ENCODE measurements at places on chromosomes 7 and 10.

- no peak for DNase-seq
Measured at GRCh38 chr7:47299496-47299895, 282.4 kb downstream of the TNS3 start.

GRCh38 chr7:50908628-50909290, 126.1 kb upstream of the GRB10 start:
- no peak for DNase-seq

GRCh38 chr10:35300063-35300699, 36.1 kb upstream of the CCNY start:
- peak; percentile 26 for DNase-seq

- no peak for DNase-seq
Measured at GRCh38 chr10:18261768-18262231, 121.6 kb downstream of the CACNB2 start.

DNA sequence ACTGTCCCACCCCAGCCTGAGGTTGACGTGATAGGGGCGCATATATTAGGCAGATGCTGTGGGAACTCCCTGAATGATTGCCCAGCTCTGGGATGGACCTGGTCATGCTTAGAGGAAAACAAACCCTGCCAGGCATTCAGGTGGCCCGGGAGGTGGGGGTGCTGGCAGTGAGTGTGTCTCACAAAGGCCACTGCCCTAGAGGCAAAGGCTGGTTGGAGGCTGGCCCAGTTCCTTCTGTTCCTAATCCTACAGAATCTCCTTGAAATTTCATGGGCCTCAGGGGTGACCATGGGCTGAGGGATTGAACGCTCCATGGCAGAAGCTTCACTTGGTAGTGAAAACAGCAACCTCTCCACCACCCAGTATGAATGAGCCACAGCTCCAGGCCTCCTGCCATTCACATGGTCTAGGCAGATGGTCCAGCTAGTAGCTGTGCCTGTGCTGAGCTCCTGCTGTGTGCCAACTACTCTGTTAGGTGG, 25.6 kb downstream of the ADRA2A start:
- no peak for DNase-seq

DNA sequence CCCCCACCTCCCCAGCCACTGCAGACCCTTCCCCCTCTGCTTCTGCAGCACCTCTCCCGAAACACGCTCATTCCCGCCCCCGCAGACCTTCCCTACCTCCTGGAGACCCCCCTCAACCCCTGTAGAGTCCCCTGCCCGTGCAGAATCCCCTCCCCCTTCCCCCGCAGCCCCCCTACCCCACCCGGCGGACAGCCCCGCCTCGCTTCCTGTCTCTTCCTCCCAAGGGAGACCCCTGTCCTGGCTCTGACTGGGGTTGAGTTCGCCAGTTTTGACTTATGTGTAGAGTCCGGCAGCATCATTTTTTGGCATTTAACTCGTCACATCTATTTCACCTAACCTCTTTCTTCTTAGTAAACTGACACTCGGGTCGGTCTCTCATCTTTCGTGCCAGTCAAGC, 54.0 kb downstream of the ALOX5 start:
- no peak for DNase-seq

DNA sequence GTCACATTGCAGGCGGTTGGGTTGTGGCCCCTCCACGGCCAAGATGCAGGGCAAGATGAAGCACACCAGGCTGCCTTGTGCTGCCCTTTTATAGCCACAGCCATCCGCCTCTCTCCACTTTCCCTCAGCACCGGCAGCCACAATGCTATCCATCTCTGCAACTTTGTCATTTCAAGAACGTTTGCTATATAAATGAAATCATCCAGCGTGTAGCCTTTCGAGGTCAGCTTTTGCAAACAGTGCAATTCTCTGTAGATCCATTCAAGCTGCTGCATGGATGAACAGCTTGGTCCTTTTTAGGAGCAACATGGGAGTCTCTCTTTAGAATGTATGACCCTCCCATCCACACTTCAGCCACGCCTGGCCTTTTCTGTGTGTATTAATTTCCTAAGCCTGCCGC, 6.4 kb upstream of the IL15RA start:
- DNase-seq = no peak

GRCh38 chr7:152330827-152331226, 105.0 kb downstream of the KMT2C start:
- DNase-seq = no peak

- no peak for DNase-seq
Measured at GRCh38 chr7:28937103-28937502, 21.0 kb downstream of the TRIL start.

DNA sequence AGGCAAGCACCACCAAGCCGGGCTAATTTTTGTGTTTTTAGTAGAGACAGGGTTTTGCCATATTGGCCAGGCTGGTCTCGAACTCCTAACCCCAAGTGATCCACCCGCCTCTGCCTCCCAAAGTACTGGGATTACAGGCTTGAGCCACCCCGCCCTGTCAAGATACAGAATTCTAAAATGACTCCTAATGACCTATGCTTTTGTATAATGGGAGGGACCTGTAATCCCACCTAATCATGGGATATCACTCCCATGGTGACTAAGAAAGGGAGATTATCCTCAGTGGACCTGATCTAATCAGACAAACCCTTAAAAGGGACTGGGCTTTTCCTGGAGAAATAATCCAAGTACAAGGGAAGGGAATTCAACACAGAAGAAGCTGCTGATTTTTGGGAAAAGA, 28.8 kb downstream of the SAMD8 start:
- DNase-seq = no peak

DNA sequence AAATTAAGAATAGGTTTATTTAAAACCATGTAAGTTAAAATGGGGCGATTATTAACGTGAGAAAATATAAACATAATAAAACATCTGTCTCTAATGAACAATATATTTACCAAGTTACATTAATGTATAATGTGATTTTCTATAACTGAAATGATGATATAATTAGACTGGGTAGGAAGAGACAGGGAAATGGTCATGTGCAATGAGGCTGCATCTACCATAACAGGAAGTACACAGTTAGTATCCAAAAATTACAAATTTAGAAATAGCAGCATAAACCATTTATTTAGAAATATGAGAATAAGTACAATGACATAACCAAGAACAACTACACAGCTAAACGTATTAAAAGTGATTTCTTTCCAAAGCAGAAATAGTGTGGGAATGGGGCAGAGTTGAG, 25.8 kb upstream of the BET1 start:
- DNase-seq = no peak

- DNase-seq = peak; percentile 49
Measured at GRCh38 chr7:142391191-142391992, 133.5 kb upstream of the PRSS58 start.

DNA sequence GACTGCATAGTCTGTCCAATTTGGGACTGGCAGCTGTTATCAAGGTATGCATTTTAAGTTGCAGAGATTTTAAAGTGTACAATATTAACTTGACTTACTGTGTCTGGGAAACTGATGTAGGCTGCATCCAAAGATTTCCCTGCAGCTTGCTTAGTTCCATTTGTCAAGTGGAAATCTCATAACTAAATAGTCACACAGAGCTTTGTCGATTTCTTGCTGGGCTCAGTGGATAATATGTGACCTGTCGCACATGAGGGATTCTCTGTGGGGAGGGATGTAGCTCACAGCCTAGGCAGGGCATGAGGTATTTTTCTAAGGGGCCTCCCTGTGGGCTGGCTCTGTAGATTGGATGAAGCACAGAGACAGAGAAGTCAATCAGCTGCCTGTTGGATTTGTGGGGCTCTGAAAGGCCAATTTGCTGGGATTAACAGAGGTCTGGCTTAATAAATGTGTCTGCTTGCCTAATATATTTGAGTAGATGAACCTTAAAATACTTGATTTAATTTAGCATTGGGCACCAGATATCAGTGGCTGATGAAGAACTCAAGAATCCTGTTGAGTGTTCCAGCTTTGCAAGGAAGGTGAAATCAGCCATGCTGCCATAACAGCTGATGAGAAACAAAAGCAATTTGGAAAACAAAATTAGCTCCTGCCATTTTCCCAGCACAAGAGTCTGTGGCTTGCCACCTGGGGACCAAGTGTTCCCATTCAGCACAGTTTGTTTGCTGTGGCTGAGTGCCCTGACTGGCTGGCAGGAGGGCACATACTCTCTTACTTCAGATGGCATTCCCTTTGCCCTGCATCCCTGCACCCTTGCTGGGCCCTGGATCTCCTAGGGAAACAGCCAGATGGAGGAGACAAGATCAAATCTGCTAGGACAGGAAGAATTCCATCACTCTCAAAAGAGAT, 598.5 kb downstream of the SORCS3 start:
- DNase-seq = no peak

DNA sequence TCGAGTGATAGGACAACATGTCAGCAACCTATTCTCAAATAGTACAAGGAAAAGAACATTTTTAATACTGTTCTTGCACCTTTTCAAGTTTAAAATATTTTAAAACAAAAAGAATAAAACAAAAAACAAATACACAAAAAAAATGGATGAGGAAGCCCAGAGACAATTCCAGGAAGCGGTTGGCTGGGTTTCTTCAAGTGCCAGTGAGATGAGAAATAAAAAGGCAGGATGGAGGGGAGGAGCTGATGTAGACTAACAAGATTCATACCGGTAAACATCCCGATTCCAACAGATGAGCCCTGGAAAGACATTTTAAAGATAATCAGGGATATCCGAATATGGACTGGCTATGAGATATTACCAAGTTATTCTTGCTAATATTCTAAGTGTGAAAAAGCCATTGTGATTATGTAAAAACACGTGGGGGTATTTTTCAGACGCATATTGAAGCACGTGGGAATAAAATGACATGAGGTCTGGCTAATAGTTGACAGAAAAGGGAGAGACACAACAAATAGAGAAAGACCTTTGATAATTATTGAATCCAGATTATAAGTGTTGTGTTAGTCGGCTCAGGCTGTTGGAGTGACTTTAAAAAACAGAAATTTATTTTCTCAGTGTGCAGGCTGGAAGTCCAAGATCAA, 101.3 kb upstream of the LRRC4 start:
- DNase-seq = no peak

- DNase-seq = no peak
Measured at GRCh38 chr7:127803626-127804025, 151.6 kb downstream of the SND1 start.

GRCh38 chr10:130717083-130717482, 580.9 kb downstream of the GLRX3 start:
- DNase-seq = no peak

- no peak for DNase-seq
Measured at GRCh38 chr10:133481086-133481643, 27.4 kb downstream of the SCART1 start.

GRCh38 chr10:132506711-132507408, 30.7 kb upstream of the INPP5A start:
- no peak for DNase-seq

- no peak for DNase-seq
Measured at GRCh38 chr10:116134322-116134721, 138.7 kb downstream of the GFRA1 start.

DNA sequence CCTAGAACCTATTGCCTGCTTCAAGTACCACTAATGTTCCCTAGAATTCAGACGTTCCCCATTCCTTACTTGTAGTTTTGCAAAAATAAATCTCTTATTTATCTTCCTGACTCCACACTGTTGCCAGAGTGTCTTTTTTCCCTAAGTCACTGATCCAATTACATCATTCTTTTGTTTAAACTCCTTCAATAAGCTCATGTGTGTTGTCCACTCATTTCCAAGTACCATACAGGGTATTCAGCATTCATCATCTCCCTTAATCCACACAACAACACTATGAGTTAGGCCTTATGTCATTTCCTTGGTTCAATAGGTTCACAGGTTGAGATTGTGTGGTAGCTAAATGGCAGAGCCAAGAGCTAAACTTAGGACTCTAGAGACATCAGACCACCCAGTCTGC, 119.9 kb upstream of the RHOBTB1 start:
- DNase-seq = no peak

DNA sequence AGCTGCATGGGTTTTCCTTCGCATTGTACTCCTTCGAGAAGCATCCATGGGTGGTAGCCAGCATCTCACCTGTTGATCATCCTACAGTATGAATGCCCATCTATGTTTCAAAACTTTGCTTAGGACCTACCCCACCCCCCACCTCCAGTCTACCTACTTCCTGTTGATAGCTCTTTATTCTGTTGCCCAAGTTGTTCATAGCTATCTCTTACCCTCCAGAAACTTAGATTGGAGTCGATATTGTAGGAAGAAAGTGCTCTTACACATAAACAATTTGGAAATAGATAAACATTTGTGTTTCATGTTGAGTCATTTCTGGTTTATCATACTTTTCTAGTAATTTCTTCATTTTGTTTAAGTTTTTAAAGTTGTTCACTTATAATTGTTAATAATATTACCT, 90.1 kb downstream of the FAS start:
- no peak for DNase-seq

DNA sequence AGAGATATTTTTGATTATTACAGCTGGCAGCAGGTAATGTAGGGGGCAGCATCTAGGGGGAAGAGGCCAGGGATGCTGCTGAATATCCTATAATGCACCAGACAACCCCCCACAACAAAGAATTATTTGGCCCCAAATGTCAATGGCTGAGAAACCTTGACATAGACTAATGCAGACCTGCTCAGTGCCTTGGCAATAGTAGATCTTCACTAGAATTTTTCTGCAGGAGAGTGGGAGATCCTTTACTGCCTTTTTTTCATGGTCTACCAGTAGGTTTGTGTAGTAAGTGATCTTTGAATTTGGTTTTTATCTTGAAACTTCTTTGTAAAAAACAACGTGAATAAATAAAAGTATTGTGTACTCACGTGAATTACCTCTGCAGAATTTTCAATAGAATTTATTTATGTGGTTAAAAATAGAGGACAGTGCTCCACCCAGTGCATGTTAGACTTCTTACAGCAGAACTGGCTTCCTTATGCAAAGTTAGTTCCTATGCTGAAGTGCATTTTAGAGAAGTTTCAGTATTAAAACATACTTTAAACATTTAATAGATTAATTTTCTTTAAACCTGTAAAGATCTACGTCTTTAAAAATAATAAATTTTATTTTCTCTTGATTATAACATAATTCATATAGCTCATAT, 199.6 kb upstream of the HDAC9 start:
- DNase-seq = no peak

- DNase-seq = no peak
Measured at GRCh38 chr7:70435634-70436033, 696.3 kb upstream of the GALNT17 start.

DNA sequence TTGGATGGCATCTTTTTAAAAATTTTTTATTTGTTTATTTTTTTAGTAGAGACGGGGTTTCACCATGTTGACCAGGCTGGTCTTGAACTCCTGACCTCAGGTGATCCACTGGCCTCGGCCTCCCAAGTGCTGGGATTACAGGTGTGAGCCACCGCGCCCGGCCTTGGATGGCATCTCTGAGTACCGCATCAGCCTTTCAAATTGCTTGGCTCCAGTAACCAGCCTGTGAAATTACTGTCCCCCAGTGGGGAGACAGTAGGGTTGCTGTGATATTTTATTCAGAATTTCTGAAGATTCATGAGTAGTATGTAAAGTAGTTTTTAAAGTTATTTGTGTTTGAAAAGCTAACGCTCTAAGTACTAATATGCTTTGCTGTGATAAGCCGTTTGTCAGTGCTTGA, 1.2 kb downstream of the NUB1 start:
- peak; percentile 20 for DNase-seq

DNA sequence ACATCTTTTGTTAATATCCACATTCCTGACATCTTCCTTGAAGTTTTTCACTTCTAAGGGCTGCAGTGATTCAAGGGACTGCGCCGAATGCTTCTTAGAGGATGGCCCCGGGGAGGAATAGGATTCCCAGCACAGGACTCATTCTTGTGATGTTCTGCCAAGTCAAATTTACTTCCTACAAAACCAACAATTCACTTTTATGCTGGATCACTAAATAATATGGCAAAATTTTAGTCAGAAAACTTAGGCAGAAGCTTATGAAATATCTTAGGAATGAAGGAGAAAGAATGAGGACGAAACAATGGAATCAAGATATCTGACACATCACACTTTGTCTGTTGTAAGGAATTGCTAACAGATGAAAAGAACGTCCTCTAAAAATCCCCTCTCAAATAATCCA, 151.5 kb downstream of the JAZF1 start:
- no peak for DNase-seq

Data from CD4-positive, alpha-beta T cell treated with Interleukin-17A for 1 hour (primary cell).